ENCODE measurements at places on chromosomes 7 and 10.

DNA sequence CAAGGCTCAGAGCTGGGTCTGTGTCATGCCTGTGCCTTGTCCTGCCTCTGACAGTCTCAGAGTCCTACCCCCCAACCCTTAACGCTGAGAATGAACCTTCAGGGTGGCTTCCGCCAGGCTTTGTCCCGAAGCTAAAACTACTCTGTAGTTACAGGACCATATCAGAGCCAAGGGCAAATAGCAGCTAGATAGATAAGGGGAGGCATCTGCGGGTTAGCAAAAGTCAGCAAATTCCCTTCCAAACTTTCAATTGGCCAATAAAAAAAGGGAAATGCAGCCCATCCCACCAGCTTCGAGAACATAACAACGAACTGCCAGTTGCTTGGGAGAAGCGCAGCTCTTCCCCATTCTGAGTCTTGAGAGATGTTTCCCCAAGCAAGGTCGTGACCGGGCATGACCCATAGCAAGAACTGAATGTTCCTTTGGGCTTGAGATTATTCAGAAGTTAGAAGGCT lies 17.7 kb downstream of the CCL24 start:
- no peak for DNase-seq

DNA sequence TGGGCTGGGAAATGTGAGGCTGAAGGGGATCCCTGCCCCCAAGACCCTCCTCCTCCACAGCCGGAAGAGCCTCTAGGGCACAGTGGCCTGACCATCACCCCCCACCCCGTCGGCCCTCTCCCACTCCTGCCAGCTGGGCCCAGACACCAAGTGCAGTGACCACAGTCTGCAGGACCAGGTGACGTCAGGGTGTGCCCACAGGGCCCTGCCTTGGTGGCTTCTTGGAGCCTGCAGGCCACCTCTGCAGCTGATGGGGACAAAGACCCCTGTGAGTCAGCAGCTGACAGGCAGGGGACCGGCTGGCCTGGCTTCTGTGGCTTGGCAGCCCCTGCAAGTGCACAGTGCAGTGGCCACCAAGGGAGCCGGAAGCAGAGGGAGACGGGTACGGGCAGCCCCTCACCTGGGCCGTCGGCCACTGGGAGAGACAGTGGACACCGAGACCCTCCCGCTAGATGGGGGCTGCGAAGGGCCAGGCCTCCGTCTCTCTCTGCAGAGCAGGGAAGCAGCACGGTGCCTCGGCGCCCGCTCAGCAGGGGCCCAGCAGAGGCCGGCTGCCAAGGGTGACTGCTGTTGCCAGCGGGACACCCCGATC lies 274.6 kb downstream of the ELFN1 start:
- DNase-seq = no peak

DNA sequence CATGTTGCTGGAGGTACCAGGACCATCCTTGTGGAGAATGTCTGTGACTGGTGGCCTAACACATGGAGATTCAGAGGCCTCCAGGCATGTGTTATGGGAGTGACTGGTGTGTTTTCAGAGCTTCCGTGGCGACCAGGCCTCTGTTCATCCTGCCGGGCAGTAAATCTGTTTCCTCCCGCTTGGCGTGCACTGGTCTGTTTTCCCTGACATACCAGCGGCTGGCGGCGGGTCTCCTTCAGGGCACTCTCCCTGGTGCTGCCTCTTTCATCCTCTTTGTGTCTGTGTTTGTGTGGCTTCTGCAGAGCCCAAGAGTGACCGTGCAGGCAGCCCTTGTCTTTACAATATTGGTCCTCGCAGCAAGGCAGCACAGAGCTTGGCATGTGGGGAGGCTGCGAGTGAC lies 385.1 kb upstream of the MKI67 start:
- no peak for DNase-seq

DNA sequence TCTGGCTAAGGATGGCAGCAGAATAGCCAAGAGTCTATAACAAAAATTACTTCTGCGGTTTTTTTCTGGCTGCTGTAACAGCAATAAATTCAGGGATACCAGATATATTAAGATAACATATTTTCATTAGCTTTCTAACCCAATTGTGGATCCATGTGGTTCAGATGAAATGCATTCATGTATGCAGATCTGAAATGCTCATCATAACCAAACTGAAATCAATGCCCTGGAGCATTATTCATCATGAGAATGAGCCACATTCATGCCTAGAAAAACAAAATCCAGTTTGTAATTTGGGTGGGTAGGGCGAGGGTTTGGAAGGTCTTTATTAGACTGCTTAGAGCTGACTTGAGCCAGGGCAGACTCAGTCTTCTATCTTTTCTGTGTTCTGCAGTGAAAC lies 69.8 kb upstream of the SEMA3A start:
- DNase-seq = no peak

DNA sequence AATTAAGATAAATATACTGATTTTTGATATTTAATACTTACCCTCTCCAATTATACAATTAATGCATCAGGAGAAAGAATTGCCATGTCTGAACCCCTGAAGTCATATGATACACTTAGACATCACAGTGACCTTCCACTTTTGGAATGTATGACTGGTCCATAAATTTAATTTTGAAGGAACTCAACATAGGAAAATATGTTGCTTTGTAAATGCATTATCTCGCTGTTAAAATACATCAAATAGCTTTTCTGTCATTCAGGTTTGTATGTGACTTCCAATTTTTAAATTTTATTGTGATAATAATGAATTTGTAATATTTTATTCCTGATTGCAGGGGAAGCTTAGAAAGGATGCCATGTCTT lies 631.9 kb upstream of the ANKRD30A start:
- DNase-seq = no peak

DNA sequence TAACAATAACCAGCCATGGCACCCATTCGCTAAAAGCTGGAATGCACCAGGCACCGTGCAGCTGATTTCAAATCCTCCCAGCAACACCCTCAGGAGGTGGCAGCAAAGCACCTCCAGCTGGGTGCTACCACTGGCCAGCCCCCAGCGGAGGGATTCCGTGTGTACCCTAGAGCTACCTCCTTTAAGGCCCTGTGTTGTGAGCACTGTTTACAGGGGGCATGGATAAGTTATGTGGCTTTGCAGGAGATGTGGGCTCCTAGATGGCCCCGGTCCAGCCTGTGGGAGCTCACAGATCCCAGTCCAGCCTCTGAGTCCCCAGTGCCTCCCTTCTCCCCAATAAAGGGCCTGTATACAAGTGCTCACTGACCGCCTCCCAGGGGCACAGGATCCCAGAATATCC lies 27.1 kb downstream of the TNRC18 start:
- DNase-seq = no peak

DNA sequence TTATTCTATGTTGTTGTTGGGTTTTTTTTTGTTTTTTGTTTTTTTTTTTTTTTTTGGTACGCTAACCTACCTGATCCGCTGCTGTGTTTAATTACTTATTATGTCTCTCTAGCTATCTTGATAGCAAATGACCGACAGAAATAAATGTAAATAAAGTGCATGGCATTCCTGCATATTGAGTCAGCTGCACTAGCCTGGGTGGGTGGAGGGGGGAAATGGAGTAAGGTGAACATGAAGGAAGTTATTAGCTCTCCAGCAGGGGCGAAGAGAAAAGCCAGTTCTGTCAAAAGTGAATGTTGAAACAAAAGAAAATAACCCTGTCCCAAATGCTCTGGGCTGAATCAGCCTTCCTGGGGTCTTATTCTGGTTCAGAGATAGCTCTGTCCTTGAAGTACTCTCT lies 210.7 kb upstream of the MDFIC start:
- no peak for DNase-seq

GRCh38 chr10:29877793-29878491 lies 181.4 kb downstream of the JCAD start:
- DNase-seq = no peak

- no peak for DNase-seq
Observed at GRCh38 chr7:34184466-34184865, 279.1 kb downstream of the BMPER start.

- peak; percentile 46 for DNase-seq
Observed at GRCh38 chr7:44066494-44067063, 1.2 kb upstream of the PGAM2 start.

DNA sequence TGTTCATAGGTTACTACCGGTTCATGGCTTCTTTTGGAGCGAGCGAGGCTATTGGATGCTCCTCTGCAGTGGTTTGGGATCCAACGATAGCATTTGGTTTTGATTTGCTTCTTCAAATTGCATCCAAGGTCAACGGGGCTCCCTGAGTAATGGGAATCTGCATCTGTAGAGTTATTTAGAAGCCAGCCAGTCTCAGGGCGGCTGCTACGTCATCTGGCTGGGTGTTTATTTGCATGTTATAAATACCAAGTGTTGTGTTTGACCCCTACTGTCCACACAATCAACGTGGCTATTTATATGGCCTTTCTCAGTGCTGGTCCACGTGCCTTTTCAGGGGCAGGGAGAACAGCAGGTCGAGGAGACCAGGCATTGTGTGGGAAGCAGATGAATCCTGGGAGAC lies 137.7 kb downstream of the PRPF18 start:
- DNase-seq = peak; percentile 65

GRCh38 chr7:27603813-27604212 lies 58.9 kb downstream of the HIBADH start:
- no peak for DNase-seq

GRCh38 chr7:129655811-129656210 lies 44.3 kb downstream of the NRF1 start:
- DNase-seq = no peak

- no peak for DNase-seq
Observed at GRCh38 chr7:114183311-114184088, 231.1 kb upstream of the FOXP2 start.

DNA sequence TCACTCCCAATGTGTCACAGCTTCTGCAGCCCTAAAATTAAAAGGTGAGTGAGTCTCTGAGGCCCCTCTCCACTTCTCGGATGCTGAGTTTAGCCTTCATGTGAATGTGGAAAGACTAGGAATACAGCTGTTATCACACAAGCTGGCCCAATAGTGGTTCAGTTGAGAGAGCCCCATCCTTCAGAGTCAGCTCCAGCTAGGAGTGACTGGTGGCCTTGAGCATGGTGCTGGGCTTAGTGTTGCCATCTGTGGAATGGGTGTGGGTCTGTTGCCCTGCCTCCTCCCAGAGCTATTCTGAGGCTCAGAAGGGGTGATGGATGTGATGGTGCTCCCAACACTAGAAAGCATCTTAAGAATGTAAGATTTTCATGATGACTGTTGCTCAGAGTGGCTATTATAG lies 55.8 kb downstream of the FIGNL1 start:
- no peak for DNase-seq

- peak; percentile 36 for DNase-seq
Observed at GRCh38 chr10:43044961-43045621, 31.8 kb upstream of the RET start.

- DNase-seq = no peak
Observed at GRCh38 chr10:51748959-51749358, 49.6 kb upstream of the CSTF2T start.

DNA sequence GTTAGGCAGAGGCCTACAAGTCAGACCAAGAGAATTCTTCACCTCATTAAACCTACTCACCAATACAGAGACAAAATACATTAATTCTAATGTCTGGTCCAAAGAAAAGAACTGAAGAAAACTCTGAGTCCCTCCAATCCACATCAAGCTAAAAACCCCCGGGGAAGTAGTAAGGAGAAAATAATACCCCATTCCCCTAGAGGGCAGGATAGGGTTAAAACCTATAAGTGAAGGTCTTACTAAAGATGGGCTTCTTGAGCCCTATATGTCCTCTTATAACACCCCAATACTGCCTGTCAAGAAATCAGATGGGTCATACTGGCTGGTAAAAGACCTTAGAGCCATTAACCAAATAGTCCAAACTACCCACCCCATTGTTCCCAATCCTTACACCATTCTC lies 141.3 kb upstream of the TMEM106B start:
- DNase-seq = no peak

DNA sequence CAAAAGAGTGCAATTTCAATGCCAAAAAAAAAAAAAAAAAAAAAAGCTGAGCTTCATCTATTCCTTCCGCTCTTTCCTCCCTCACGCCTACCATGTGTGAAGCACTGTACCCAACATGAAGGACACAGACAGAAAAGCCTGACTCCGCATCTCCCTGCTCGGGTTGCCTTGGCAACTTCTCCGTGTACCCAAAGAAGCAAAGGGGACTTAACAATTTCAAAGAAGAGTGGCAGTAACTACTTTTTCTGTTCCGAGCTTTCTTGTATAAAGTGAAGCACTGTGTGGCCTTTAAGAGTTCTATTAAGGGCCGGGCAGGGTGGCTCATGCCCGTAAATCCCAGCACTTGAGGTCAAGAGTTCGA lies 177.7 kb downstream of the PRKCQ start:
- DNase-seq = no peak

- DNase-seq = no peak
Observed at GRCh38 chr7:54946271-54946670, 72.5 kb upstream of the EGFR start.

- DNase-seq = no peak
Observed at GRCh38 chr10:123557366-123558108, 108.6 kb upstream of the GPR26 start.

- DNase-seq = no peak
Observed at GRCh38 chr10:118968060-118968459, 61.5 kb upstream of the NANOS1 start.

DNA sequence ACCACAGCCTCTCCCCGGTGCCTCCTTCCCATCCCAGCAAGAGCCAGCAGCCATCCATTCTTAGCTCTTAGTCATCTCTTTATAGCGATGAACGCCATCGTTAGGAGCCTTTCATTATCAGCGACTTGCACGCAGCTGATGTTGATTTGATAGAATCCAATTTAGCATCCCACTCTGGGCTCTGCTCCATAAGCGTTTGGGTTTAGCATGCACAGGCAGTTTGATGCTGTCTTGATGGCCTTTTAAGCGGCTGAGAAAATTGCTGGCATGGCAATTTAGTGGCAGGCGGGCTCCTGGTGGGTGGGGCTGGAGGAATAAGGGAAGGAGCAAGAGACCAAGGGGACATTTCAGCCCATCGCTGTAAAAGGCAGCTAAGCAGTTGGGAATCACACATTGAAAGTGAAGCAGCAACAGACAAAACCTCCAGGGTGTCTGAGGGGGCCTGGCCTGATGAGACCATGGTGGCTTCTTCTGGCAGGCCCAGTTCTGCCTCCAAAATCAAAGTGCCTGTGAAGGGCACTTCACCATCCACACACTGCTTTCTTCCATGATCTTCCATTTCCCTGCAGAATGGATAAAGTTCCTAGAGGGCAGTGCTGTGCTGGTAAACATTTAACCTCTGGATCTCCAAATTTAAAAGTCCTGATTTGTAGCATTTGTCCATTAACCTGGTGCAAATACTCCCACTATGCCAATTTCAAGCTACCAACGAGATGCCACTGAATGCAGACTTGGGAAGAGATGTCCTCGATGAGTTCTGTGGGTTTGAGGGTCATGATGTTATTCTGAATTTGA lies 107.8 kb upstream of the PLXNA4 start:
- no peak for DNase-seq

GRCh38 chr7:12800486-12800885 lies 113.1 kb downstream of the ARL4A start:
- DNase-seq = no peak

- no peak for DNase-seq
Observed at GRCh38 chr7:147818317-147818716, 772.2 kb upstream of the C7orf33 start.

- no peak for DNase-seq
Observed at GRCh38 chr10:34217524-34217923, 597.6 kb downstream of the PARD3 start.

GRCh38 chr10:24241536-24242040 lies 32.6 kb downstream of the KIAA1217 start:
- DNase-seq = no peak

GRCh38 chr10:13270877-13271551 lies 28.9 kb downstream of the PHYH start:
- DNase-seq = no peak

- DNase-seq = no peak
Observed at GRCh38 chr7:101669307-101669706, 40.2 kb upstream of the MYL10 start.
